ENCODE measurements at places on chromosomes 5 and 9. TPM values are rescaled to one million over a fixed set of nuclear protein-coding genes. Genes with fewer than 3 reads are reported as not detected.

DNA sequence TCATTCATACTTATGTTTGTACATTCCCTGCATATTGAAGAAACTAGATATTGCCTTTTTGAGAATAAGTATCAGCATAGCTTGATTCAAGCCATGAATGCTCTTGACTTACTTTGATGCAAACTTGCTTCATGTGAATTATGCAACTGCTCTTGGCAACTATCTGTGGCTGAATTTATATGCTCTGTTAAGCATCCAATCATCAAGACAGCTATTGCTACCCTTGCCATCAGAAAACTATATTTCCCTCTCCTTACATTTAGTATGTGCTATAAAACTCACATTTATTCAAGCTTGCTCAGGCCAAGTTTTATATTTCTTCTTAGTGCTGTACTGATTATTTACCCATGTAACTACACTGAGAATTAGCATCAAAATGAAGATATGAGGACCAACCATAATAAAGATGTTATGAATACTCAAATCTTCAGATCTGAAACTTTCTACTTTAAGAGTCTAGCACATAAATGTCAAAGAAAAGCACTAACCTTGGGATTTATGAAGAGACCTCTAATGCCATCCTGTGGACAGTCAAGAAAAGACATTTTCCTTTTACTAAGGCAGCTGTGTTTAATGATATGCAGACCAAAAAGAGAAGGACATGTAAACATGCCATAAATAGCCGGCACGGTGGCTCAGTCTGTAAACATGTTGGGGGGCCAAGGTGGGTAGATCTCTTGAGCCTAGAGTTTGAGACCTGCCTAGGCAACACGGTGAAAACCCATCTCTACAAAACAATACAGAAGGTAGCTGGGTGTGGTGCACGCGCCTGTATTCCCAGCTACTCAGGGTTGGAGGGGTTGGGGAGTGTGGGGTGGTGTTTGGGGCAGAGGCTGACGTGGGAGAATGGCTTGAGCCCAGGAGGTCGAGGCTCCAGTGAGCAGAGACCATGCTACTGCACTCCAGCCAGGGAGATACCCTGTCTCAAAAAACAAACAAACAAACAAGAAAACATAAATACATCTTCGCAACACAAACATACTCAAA lies 267.0 kb upstream of the TYRP1 start:
- no peak for DNase-seq

GRCh38 chr5:141512911-141513626 lies 24.2 kb downstream of the PCDHGC5 start:
- DNase-seq = peak; percentile 21

DNA sequence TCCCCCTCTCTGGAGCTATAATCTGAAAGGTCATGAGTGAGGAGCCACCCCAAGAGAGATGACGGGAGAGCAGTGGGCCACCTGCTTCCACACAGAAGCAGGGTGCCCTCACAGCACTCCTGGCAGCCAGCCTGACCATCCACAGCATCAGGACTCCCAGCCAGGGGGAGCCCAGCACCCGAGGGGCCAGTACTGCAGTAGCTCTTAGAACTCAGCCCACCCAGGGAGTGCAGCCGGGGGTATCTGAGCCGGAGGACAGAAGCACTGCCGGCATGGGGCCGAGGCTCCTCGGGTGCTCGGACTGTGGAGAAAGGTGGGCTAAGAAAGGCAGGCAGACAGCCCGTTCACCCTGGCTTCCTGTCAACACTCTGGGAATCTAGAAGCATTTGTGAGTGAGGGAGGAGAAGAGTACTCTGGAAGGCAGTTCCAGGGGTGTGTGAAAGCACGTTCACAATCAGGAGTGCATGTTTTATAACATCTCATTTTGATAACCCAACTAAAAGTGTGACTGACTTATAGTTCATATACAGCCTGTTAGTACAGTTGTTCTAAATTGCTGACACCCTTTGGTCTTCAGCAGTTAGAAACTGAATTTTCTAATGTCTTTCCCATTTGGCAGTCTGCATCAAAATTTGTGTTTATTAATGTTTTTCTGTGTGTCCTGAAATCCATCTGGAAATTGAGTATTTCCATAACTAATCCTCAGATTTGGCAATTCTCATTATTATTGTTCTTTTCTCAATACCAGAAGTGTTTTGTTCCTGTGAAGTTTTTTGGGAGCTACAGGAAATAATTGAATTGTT lies 25.9 kb upstream of the ASPN start:
- DNase-seq = no peak

GRCh38 chr5:132394667-132395259 lies 25.3 kb downstream of the SLC22A5 start:
- DNase-seq = no peak

DNA sequence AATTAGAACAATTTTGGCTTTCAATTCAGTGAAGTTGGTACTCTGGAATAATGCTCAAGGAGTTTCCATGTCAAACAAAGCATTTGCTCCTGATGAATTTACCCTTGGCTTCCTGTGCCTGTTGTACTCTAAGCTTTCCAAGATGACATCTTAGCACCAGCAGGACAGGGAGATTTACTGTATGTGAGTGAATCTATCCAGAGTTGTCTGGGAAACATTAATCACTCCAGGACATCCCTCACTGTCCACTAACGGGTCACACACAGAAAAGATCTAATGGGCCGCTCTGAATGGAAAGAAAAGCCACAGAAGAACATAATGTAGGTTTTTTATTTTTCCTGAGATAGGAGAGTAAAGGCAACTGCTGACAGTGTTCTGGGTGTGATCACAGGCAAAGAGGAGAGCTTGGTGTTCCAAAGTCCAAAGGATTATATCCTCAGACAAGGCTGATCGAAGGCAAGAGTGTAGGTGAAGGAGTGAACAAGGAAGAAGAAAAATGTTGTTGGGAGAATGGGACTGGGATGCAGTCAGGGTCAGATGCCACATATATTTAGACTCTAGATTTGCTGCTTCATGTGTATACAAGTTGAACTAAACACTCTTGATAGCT lies 167.7 kb upstream of the RPS23 start:
- no peak for DNase-seq

SARDH gene
- 1.9 TPM for total RNA-seq

C9 gene
- total RNA-seq = not detected

Data from activated CD4-positive, alpha-beta T cell treated with anti-CD3 and anti-CD28 coated beads, Interleukin-2, amount 10 ng/mL, durations not matched to agents 7 days and 5 days (primary cell).